ENCODE measurements at places on chromosomes 1 and 21.

DNA sequence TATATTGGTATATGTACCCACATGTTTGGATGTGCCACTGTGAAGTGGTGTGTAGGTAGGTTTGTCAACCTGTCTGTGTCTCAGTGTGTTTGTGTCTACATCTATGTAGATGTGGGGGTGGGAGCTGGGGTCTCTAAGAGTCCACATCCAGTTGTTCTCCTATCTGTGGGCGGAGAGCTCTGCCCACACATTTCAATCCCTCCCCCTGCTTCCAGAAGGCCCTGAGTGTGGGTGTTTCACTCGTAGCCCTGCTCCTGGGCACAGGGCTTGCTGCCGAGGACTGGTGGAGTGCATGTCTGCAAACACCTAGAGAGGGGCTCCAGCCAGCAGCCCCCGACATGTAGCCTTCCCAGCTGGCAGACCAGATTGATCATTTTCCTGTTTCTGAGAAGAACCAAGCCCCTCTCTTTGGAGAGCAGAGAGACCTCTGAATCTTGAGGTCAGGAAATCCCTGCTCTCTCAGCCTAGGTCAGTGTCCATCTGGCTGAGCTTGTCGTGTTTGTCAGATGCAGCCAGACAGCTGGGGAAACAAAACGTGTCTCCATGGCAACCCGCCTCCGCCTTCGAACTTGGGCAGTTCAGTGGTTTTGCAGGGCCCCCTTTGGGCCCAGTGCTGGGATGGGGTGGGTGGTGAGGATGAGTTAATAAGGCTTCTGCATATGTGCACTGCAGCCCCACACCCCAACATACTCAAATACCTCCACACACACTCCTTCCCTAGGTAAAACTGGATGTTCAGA is 31.2 kb upstream of the SYNC start:
- no peak for DNase-seq

- no peak for DNase-seq
These were observed 97.5 kb upstream of the KIAA1614 start for GRCh38 chr1:180815188-180815587.

- no peak for DNase-seq
These were observed 329.4 kb upstream of the CHRM3 start for GRCh38 chr1:239056940-239057339.

DNA sequence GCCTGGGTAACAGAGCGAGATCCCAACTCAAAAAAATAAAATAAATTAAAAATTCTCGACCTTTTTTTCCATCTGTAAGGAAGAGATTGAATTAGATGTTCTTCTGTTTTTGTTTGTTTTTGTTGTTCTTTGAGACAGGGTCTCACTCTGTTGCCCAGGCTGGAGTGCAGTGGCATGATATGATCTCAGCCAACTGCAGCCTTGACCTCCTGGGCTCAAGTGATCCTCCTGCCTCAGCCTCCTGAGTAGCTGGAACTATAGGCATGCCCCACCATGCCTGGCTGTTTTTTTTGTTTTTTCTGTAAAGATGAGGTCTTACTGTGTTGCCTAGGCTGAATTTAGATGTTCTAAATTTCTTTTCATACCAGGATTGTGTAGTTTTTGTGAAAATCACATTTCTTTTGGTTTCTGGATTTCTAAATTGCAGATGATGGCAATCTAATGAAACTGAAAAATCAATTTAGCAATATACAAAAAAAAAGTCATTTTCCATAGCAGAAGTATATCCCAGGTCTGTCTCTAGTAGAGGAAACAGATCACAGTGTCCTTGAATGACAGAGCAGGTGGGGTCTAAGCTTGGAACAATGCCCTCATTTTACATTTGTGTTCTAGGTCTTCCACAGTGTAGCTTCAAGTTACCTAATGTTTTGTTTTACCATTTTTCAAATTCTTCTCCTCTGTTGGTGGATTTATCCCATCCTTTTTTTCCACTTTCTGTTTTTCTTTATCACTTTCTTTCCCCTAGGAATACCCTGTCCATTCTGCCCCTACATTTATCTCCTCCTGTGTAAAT is 20.3 kb downstream of the ZYG11A start:
- DNase-seq, result no peak

- DNase-seq, result no peak
These were observed 12.9 kb downstream of the BTG2 start for GRCh38 chr1:203318229-203318517.

DNA sequence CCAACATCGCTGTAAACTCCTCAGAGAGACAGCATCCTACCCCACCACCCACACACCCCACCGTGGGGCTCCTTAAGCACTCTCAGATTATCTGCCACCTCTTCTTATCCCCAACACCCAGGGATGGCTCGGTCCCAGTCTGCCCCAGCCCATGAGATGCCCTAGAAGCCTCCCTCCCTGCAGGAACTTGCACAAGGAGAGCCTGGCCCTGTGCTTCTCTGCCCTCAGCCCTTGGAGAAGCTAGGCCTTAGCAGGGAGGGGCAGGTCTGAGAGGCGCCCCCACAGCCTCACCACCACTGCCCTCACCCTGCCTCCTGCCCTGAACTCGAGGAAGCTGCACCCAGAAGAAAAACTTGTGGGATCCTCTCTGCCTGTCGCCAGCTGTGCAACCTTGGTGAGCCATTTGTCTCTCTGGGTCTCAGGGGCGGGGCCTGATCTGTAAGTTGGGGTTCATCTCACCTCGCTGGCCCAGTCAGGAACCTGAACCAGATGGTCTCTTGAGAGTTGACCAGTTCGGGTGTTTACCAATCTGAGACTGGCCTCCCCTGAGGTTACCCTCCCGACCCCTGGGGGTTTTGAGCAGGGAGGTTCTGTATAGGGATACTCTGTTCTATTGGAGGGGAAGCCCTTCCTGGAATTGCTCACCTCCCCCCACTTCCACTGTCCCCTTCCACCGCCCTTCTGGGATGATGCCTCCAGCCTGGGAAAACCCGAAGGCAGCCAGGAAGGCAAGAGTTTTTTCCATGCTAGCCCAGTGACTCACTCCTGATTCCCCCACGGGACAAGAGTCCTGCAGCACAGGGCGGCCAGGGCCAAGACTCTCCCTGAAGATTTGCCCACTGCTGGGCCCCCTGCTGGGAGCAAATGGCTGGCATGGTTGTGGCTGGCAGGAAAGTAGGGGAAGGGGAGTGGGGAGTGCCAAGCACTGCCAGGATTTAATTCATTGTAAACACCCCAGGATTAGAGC is at the start of gene S100A3:
TSS of gene S100A3 (minus strand) at position 537 of the 967 bp plus-strand sequence. CDS start 773 bp downstream, outside the sequence.
- no peak for DNase-seq
